ENCODE measurements at places on chromosomes 13 and 19.
A peak's percentile ranks its signal among the peaks of the same experiment; 100 is the strongest.

DNA sequence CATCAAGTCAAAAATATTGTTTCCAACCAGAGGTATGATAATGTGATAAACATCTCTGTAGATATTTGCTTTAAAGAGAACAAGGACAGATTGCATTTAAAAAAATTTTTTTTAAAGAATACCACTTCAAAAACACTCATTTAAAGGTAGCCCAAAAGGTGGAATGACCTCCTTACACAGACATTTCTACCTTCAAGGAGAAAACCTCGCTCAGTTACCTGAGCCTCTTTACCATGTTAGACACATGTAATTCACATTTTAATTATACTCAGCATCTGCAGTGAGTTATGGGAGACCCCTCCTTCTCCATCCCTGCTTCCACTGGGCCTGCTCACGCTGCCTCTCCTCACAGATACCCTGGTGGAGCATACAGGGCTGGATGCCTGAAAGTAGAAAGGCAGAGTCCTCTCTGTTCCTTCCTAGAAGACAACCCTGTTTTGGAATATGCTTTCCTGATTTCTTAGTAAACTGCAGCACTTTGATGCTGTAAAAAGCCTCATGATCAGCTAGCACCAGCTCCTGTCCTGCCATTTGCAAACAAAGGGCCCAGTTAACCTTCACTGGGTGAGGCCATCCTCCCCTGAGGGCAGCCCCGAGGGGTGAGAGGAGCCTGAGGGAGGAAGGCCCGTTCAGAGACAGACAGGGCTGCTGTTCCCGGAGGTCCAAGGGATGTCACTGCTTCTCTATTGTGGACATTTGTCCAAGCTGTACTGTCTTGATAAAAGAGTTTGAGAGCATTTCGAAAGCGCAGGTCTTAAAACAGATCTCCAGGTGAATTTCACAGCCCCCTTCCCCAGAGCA is 117.8 kb downstream of the IRS2 start:
- DNase-seq: no peak

GRCh38 chr19:39831679-39832078 is 2.3 kb downstream of the DYRK1B start:
- no peak for DNase-seq

- no peak for DNase-seq
Observed at GRCh38 chr13:104678161-104678560, 1611.9 kb upstream of the SLC10A2 start.

DNA sequence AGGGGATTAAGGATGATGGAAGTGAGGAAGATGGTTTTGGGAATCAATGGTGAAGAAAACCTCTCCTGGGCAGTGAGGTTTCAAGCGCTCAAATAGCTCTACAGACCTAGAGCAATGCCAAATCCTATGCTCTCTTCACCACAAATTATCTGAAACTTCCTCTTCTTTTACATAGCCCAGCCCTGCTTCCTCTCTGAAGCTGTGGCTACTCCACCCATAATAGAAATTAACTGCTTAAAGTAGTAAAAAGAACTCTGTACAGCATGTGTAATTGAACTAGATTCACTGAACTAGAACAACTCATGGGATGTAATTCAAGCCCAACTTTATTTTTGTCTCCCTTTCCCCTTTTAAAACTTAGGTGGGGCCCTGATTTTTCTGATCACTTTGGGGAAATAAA is 20.4 kb upstream of the IFT88 start:
- no peak for DNase-seq

- DNase-seq: peak; percentile 63
Observed at GRCh38 chr19:8505680-8506401, 3.4 kb upstream of the PRAM1 start.

GRCh38 chr13:113566227-113566561 is 18.4 kb upstream of the TFDP1 start:
- DNase-seq: no peak

- no peak for DNase-seq
Observed at GRCh38 chr19:1450735-1451731, 1.1 kb downstream of the APC2 start.

- no peak for DNase-seq
Observed at GRCh38 chr13:99500839-99501183, 461 bp upstream of the TM9SF2 start.
